Mesendoderm (in vitro differentiated cells): ENCODE measurements at places on chromosomes 16 and 17.

GRCh38 chr17:82047914-82048570 is 3.6 kb downstream of the RFNG start:
- no peak for DNase-seq

DNA sequence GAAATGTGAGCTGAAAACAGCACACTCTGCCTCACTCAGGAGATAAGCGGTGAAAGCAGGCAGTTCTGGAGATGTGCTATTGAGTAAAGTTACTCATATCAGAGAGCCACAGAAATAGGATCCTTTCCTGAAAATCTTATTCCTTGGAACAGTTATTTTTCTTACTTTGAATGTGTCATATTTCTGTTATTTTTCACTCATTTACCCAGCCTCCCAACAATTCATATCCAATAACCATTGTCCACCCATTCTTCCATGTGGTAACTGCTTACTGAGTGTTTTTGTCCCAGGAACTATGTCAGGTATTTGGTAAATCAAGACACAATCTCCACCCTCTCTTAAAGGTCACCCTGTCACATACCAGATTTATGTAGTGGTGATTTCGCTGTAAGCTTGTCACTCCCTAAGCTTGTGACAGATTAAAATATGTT is 144.9 kb downstream of the PARN start:
- peak; percentile 63 for DNase-seq

DNA sequence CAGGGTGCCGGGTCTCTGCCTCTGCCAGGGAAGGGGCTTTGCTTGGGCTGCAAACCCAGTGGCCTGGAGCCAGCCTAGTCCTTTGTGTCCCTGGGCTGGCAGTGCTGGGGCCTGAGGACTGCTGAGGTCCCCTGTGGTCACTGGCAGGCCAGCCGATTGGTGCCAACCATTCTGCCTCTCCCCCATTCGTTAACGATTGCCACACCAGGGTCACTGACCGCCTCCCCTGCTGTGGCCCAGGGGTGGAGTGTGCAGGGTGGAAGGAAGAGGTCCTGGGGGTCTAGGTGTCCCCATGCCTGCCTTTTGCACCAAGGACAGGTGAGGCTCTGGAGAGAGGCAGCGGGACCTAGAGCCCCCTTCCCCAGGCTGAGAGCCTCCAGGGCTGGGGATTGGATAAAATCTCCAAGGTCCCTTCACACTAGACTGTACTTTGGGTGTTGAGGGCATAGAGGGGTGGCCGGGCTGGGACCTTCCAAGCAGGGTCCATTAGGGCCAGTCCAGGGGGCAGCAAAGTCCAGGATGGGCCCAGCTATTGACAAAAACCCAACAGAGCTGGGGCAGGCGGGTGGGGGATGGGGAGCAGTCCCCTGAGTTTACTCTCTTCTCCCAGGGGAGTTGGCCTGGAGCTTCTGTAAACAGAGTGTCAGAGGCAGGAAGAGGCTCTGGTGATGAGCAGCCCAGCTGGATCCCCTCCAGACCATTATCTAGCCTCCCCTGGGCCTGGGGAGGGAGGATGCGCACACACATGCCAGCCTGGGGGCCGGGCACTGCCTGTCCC is 1.1 kb downstream of the VASN start:
- DNase-seq = peak; percentile 52

- DNase-seq = no peak
These were observed 56.7 kb downstream of the PLXDC1 start for GRCh38 chr17:39094607-39095308.

DNA sequence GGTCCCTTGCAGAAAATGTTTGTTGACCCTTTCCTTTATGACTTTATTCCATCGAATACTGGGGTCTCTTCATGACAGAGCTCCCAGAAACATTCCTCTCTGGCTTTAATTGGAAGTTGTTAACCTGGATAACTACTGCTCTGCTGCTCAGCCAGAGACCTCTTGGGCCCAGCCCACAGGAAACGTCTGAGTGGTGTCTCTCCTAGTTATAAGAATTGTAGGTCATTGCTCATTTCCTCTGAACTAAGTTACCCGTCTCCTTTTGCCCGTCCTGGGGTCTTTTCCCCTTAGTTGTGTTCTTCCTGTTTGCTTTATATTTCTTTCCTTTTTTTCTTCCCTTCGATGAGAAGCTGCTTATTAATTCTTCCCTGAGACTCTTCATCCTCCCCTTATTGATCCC is 9.0 kb downstream of the MAP2K6 start:
- DNase-seq = no peak

- no peak for DNase-seq
These were observed 36.5 kb upstream of the SRSF1 start for GRCh38 chr17:58043221-58044181.

DNA sequence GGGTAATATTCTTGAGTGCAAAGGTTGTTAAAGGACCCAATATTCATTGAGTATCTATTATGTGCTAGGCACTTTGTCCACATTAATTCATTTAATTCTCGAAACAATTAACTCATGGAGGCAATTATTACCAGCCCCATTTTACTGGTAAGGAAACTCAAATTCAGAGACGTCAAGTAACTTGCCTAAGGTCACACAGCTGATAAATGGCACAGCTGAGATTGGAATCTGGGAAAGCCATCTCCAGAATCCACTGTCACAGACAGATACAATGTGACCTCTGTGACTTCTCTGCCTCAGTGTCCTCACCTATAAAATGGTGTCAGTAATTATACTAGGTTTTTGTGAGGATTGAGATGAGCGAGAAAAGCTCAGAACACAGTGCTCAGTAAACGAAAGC is 320.8 kb upstream of the ZFHX3 start:
- DNase-seq = no peak

GRCh38 chr16:27322858-27323780 is 9.3 kb downstream of the IL4R start:
- peak; percentile 80 for DNase-seq

DNA sequence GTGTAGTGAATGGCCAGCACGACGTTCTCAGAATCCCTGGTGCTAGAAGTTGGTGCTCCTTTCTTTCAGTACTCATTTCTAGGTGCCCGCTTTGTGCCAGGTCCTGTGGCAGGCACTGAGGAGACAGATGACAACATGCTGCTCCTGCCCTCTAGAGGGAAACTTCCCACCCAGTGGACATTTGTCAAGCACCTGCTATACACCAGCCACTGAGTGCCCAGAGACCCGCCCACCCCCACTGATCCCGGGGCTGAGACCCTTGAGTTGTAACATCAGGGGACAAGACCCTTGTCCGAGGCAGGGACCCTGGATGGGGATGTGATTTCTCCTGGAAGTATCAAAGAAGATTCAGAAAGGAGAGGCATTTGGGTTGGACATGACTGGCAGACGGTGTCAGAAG is 25.1 kb downstream of the UNC13D start:
- no peak for DNase-seq

DNA sequence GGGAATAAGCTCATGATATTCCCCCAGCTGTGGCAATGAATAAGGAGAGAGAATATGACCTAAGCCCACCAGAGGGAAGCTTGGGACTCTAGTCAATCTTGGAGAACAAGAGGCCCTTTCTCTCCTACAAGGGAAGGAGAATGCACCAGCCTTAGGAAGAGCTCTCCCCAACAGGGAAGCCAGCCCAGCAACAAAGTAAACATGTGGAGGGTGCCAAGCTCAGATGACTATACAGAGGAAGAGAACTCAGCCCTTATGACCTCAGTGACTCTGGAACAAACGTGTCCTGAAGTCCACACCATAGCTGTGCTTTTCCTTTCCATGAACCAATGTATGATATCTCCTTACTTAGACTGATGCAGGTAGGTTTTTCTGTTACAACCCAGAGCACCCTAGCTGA is 219.7 kb downstream of the GSG1L start:
- DNase-seq = no peak

- peak; percentile 66 for DNase-seq
These were observed 2.7 kb downstream of the FOXJ1 start for GRCh38 chr17:76138234-76138895.

DNA sequence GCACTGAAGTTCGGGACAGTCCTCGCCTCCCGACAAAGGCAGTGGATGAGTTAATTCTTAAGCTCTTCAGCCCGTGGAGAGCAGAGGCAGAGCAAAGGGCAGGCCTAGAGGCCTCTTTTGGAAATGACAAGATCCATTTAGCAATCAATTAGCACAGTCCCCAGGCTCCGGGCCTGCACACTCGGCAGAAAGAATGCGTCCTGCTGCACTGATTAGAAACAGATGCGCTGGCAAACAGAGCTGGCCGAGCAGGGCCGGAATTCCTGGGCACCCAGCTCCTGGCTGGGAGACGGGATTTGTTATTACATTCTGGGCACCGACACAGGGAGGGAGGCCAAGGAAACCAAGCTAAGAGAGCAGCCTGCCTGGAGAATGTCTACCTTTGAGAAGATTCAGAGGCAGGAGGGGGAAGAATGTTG is 162.9 kb downstream of the COPRS start:
- DNase-seq = peak; percentile 88

- DNase-seq = no peak
These were observed 93.6 kb upstream of the CDH13 start for GRCh38 chr16:82533189-82533588.

- DNase-seq = peak; percentile 42
These were observed 18.6 kb downstream of the PRCD start for GRCh38 chr17:76558198-76559095.

DNA sequence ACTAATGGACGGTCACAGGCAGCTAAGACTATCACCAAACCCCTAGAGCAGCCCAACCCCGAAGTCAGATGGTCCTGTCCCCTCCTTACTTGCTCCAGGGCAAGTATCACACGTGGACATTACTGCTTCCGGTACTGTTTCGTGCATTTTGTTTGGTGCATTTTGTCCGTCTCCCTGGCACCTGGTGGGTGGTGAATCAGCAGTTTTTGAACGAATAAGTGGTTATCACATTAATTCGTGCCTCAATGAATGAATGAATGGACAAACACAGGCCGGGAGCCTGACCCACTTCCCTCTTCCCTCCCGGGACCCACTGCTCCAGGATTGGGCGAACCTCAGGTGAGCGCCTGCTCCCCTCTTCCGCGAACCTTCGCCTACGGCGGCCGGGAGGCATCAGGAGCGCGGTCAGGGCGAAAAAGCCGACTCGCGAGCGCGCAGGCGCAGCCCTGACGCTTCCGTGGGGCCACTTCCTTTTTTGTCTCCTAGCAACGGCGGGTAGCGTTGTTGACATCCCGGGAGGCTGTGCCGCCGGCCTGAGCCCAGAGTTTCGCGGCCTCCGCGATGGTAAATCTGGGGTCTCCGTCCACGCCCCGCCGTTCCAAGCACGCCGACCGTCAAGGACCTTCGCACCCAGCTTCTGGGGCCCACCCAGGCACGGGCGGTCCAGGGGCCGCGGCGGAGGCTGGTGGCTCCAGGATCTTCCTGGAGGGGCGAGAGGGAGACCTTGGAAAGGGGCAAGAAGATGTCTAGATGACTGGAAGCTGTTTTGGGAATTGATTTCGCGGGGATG is at the start of gene DYNLRB2:
Gene DYNLRB2 (plus strand): TSS at position 478 of the 790 bp plus-strand sequence. CDS start 84 bp downstream, at position 562.
- DNase-seq = peak; percentile 97

GRCh38 chr17:28745786-28746411 is 2.1 kb downstream of the TRAF4 start:
- peak; percentile 83 for DNase-seq

- DNase-seq = no peak
These were observed 2.2 kb downstream of the CDH16 start for GRCh38 chr16:66916518-66916917.

DNA sequence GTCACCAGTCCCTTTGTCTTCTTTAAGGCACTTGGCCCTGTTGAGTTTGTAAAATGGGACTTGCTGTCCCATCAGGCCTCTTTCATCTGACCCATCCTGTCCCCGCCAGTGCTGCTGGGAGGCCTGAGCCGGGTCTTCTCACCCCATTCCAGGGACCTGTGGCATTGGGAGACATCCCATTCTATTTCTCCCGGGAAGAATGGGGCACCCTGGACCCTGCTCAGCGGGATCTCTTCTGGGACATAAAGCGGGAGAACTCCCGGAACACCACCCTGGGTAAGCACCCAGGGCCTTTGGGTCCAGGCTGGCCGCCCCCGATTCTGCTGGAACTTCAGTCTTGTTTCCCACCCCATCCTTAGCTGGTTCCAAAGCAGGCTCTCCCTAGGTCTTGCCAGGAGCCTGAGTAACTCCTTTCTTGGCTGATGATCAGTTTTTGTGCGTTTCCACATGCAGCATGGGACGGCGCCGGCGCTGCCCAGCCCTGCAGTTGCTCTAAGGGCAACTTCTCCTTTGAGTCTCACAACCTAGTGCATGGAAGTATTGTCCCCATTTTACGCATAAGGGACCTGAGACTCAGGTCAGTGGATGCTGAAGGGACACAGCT is 4.1 kb downstream of the ZNF213 start:
- no peak for DNase-seq

- peak; percentile 21 for DNase-seq
These were observed 142.1 kb downstream of the ZNF423 start for GRCh38 chr16:49713770-49714169.

DNA sequence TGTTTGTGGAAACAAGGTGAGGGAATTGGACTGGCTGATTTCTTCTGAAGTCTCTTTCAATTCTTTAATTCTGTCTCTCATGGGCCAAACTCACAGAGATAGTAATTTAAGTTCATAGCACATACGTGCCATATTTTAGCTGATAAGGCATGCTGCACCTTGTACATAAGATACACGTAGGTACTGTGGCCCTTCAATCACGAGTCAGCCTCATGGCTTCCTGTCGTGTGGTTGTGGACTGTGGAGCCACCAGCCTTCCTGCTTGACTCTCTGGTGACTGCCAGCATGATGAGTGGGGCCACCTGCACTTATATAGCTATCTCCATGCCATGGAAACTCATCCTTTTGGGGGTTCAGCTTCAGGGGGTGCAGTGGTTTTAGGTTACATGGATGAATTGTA is 25.1 kb downstream of the KSR1 start:
- DNase-seq = no peak

DNA sequence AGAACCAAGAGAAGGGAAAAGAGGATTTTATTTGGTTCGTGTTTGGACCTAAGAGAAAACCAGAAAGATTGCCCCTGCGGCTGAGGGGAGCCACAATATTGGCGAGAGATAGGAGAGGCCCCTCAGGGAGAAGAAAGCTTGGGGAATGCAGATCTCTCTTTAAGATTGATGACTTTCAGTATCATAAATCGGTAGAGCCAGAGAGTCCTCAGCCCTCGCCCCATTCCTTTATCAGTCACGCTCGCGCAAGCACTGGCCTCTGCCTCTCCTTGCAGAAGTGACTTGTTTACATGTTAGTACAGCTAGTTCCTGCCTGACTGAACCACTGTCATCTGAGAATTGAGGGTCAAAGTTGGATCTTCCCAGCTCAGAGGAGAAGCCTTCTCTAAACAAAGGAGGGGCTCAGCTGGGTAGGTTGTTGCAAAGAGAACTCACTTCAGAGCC is 21.5 kb upstream of the KRT19 start:
- DNase-seq = no peak

DNA sequence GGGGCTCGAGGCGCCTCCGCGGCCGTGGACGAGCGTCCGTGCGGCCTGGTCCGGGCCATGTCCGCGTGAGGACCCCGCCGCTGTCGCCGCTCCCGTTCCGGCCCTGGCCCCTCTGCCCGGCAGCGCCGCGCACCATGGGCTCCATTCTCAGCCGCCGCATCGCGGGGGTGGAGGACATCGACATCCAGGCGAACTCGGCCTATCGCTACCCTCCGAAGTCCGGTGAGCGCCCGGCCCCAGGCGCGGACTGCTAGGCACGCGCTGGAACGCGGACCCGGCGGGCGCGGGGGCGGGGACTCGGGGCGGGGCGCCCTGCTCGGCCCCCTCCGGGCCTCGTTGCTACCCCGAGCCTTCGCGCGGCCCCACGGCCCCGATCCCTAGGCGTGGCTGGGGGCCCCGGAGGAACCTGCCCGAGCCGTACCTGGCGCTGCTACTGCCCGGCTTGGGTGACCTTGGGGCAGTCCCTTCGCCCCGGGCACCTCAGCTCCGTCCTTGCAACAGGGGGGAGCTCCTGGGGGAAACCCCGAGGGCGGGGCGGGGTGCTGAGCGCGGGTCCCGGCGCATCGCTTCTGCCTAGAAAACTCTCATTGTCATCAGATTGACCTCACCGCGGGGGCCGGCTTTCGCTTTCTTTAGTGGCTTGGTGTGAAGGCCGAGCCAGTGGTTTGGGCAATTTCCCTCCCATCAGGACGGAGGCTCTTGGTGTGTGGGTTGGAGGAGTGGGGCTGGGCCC is 367 bp downstream of the MGRN1 start:
- DNase-seq = peak; percentile 81
